ENCODE measurements at places on chromosomes 2 and 18. TPM values are rescaled to one million over a fixed set of nuclear protein-coding genes. Genes with fewer than 3 reads are reported as not detected.

GRCh38 chr2:235024931-235025773, 73.3 kb downstream of the SH3BP4 start:
- DNase-seq = no peak

DNA sequence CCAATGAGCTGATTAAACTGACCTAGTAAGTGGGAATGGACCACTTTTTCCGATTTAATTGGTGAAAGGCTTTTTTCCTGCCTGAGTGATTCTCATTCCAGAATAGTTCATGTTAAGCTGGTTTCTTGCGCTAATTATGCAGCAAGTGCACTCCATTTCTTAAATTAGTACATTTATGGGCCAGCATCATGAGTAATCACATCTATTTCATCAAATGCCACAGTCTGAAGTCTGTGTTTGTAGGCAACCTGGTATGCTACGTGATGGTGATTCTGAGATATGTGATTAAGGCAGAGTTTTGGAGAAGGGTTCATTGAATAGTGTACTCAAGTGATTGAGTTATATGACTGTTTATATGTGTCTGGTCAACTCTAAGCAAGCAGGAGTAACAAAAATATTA, 128.0 kb upstream of the BOD1L2 start:
- no peak for DNase-seq

DNA sequence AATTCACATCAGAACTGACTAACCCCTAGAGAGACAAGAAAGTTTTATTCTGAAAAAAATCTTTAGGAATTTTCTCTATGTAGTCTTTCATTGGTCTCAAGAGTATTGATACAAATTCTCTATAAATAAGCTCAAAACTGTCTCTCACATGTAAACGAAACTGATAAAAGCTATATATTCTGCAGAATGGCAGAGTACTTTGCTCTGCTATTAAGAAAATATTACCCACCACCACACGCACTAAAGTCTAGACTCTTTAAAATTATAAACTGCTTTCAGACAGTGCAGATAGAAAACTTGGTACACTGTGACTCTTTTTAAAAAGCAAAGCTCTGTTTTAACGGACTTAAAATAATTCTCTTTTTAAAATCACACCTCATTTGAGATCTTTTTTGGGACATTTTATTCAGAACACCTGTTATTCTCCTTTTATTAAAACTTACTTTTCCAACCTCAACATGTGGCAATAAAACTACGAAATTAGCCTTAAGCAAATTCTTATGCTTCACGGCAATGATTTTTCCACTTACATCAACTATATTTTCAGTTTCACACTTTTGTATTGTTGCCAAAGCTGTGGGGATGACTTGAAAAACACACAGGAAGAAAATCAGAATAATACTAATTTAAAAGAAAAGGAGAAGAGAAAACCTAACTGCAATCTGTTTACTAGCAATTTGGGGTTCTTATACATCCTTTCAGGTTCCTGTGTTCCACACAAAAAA, 58.0 kb downstream of the CCDC88A start:
- no peak for DNase-seq

DNA sequence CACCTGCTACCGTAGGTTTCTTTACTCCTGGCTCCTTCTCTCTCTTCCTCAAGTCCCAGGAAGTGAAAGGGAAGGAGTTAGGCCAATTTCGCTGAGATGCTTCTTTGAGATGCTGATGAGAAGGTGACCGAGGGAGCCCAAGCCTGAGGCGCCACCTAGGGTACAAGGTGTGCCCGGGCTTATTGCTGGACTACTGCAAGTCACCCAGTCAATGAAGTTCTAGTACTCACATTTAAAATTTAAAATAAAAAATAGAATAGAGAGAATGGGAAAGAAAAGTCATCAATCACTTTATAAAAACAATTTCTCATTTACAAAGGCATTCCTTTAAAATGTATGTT, 45.3 kb downstream of the ACAA2 start:
- peak; percentile 69 for DNase-seq

- no peak for DNase-seq
Observed at GRCh38 chr2:190432567-190433231, 24.5 kb downstream of the MFSD6 start.

DNA sequence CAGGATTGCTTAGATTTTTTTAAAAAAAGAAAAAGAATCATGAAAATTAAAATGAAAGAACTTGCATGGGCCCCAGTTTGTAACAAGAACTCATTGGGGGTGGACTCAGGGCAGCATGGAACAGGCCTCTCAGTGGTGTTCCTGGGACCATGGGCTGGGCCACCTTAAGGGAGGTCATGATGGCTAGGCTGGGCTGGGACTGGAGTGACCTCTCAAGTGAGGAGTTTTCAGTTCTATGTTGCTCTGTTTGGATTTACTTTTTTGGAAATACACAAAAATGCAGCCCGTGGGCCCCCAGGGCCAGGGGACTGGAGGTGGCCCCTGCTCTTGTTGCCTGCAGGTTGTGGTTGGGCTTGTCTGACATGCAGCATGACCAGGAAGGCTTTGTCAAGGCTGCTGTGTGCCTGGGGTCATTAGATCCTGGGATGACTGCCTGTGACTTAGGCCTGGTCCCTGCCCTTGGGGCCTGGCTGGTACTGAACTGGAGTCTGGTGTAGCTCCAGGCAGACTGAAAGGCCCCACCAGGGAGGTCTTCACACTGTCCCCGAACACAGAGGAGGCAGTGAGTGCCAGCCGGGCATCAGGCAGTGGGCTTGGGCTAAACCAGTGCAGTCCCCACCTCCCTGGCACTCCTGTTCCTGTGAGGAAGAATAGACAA, 115.6 kb downstream of the GLI2 start:
- no peak for DNase-seq

ASPRV1 gene
- not detected for total RNA-seq

- DNase-seq = no peak
Observed at GRCh38 chr18:25560369-25560768, 208.4 kb upstream of the ZNF521 start.

- no peak for DNase-seq
Observed at GRCh38 chr2:132646540-132647108, 23.4 kb downstream of the LYPD1 start.

DNA sequence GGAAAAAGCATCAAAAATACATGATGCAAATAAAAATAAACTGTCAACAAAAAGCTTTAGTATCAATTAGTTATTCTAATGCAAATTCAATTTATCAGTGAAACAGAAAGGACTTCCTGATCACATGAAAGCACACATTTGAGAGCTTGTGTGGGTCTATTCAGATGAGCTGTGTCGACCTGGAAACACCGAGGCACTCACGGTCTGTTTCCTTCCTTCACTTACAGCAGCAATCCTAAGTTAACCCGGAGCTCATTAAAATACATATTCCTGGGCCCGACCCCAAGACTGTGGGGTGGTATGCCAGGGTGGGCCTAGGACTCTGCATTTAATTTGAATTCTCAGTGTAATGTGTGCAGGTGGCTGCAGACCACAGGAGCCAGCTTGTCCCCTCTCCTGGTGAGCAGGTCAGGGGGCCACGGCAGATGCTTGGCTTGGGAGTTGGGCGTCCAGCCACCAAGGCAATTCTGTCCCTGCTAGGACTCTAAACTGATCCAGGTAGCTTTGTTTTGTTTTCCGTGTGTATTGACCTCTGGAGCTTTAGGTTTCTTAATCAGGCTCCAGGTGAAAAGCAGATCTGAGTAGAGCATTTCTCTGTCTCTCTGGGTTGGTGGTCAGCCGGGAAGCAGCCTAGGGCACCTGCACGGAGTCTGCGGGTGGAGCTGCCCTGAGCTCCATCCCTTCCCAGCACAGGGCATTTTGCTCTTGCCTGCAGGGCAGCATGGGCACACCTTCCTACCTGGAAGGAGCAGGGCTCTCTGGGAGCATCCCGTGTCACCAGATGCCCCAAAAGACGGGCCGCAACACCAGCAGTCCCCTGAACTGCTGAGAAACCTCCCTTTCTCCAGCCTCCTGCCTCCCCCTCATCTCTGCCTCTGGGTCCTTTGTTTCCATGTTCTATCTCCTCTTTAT, 9.0 kb downstream of the MBP start:
- DNase-seq = no peak

DNA sequence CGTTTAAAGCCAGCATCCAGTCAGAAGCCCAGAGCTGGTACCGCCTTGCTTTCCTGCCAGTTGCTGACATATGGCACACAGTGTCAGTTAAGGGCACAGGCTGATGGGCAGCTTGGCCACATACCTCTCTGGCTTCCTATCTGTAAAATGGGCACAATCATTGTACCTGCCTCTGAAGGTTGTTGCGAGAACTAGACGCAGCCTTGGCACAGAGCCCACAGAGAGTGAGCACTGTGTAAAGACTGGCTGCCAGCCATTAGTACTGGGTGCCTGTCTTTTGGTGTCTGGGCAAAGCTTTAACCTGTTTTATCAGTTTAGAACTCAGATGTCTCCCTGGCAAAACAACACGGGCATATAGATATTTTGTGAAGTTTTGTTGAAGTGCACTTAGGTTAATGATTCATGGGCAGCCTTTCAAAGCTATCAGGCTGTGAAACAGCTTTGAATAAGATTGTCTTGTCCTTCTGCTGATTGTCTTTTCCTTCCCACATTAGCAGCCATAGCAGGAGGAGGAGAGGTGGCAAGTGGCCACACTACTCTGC, 269.5 kb downstream of the NEDD4L start:
- no peak for DNase-seq

PID1 gene
- 2.5 TPM for total RNA-seq

GRCh38 chr2:201219328-201220096, 36.6 kb downstream of the CASP10 start:
- no peak for DNase-seq

DNA sequence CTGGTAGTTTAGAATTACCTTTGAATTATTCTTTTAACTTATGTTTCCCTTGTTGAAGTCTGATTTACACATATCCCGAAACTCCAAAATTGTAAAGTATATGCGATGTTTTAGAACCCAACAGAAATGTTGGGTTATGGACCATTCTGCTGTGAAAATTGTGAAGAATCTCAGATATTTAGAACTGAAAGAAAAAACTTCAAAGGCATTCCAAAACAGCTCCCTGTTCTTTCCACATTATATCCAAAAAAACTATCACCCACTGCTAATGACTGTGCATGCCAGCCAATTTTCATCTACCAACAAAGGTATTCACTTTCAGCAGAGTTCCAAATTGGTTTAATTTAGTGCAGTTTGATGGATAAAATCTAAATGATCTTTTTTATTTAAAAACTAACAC, 21.5 kb upstream of the PDE1A start:
- DNase-seq = no peak

DNA sequence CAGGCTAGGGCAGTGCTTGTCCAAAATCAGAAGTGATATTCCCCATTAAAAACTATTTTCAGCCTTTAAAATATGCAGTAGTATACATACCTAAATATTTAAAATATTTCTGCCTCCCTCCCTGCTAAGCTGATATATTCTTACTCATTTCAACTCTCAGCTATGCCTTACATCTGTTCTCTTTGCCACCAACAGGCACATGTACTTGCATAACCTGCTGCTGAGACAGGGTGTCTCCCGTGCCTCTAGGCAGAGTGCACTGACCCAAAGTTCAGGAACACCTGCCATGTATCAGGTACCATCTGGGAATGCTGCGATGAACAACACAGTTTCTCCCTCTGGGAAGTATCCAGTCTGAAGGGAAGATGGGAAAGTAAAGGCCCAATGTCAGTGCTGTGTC, 91.7 kb downstream of the STK39 start:
- DNase-seq = no peak

DNA sequence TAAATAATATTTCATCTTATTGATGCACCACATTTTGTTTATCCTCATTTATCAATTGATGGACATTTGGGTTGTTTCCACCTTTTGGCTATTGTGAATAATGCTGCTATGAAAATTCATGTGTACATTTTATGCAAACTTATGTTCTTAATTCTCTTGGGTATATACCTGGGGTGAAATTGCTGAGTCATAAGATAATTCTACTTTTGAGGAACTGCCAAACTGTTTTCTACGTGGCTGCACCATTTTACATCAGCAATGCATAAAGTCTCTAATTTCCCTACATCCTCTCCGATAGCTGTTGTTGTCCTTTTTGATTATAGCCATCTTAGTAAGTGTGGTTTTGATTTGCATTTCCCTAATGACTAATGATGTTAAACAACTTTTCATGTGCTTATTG, 116.5 kb upstream of the DLX2 start:
- no peak for DNase-seq

MYO7B gene
- total RNA-seq = 0.48 TPM

DNA sequence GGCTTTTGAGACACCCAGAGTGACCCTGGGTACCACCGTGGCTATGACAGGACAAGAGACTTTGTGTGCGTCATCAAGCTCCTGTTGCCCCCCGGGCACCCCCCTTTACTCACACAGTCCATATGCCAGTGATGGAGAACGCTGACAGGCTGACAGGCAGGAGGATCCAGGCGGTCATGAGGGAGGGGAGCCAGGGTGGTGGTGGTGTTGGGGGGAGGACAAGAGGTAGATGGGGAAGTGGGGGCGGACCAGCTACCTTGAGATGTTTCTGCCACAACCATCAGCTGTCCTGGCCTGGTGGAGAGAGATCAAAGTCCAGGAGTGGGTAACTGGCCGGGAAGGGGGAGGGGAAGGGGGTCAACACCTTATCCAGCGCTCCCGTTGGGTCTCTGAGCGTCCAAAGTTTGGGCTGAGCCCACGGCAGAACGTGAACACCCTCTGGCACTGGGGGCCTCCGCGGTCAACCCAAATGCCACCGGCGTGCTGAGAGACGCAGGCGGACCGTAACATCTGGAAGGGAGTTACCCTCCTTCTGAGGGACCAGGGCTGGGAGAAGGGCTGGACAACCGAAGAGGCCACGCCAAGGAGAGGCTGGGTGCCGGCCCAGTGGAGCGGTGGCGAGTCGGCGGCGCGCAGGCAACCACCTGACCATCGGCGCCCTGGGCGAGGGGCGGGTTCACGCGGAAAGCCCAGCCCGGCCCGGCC, 575 bp downstream of the TMEM150A start:
- DNase-seq = no peak

GRCh38 chr2:197296835-197297234, 13.7 kb downstream of the ANKRD44 start:
- DNase-seq = no peak

- DNase-seq = no peak
Observed at GRCh38 chr18:49008716-49009115, 58.0 kb upstream of the SMAD7 start.

GRCh38 chr2:236679884-236680860, 110.5 kb downstream of the ACKR3 start:
- DNase-seq = peak; percentile 94

TCF23 gene
- not detected for total RNA-seq

CNGA3 gene
- total RNA-seq = not detected

RAX gene
- not detected for total RNA-seq

DCDC2C gene
- total RNA-seq = not detected

GRCh38 chr2:151277067-151277466, 12.4 kb downstream of the NMI start:
- no peak for DNase-seq

- DNase-seq = no peak
Observed at GRCh38 chr18:32588191-32588590, 117.5 kb upstream of the GAREM1 start.

DNA sequence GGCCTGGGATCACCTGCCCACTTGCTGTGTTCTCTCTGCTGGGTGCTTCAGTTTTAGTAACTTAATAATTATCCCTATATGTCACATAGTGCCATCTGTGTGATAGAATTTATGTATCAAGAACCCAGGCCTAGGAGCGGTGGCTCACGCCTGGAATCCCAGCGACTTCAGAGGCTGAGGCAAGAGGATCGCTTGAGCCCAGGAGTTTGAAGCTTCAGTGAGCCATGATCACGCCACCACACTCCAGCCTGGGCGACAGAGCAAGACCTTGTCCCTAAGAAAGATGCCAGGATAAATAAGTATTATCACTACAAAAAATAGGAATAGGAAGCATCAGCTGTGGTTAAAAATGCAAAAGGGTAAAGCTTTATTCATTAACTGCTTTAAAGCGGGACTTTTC, 240.8 kb downstream of the FAM210A start:
- no peak for DNase-seq

All from H4 (cell line).